Activated T-helper 1 cell treated with Interleukin-2 at 50 U/mL for 16 hours (primary cell): ENCODE measurements at places on chromosomes 5 and 9.

DNA sequence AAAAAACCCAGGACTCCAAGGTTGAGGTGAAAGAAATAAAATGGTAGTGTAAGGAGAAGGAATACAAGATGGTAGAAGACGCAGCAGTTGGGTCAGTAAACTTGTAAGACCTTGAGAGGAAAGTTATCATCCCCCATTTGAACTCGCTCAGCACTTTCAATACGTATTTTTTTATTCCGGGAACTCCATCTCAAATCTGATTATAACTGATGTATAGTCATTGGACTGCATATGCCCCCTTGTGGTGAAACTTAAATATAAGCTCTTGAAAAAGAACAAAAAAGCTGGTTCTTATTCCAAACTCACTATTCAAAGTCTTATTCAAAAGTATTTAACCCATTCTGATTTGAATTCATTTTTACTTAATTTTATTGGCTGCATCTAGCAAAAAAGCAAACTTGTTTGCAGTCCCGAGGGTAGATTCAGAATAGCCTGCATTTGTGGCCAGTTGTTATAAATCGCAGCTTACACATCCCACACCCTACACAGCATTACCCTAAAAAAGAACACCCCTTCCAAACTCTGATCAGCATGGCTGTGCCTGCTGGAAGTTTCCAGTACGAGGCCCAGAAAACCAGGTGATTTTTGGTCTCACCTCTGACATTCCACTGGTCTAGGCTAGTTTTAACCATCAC is 118.0 kb downstream of the ESM1 start:
- DNase-seq: no peak

GRCh38 chr5:33272288-33272687 is 168.5 kb upstream of the TARS1 start:
- no peak for DNase-seq

GRCh38 chr5:88679638-88680037 is 203.3 kb downstream of the MEF2C start:
- no peak for DNase-seq

- DNase-seq: no peak
These were observed 65.1 kb downstream of the SLC44A1 start for GRCh38 chr9:105309531-105309931.

DNA sequence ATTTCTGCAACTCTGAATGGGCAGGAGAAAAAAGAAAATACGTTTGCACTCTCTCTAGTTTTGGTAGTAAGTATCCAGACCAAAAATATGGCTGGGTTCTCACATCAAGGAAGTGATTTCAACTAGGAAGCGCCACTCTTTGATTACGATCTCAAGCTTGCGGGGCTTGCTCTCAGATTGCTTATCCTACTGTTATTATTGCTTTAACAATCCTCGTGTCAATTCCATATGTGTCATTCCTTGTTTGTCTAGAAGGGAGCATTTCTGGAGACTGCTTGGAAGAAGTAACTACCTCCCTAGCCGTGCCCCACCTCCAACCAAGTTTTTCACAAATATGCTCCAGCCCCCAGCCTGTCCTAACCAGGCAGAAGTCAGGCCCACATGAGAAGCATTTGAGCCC is 3.5 kb downstream of the PRUNE2 start:
- DNase-seq: no peak

DNA sequence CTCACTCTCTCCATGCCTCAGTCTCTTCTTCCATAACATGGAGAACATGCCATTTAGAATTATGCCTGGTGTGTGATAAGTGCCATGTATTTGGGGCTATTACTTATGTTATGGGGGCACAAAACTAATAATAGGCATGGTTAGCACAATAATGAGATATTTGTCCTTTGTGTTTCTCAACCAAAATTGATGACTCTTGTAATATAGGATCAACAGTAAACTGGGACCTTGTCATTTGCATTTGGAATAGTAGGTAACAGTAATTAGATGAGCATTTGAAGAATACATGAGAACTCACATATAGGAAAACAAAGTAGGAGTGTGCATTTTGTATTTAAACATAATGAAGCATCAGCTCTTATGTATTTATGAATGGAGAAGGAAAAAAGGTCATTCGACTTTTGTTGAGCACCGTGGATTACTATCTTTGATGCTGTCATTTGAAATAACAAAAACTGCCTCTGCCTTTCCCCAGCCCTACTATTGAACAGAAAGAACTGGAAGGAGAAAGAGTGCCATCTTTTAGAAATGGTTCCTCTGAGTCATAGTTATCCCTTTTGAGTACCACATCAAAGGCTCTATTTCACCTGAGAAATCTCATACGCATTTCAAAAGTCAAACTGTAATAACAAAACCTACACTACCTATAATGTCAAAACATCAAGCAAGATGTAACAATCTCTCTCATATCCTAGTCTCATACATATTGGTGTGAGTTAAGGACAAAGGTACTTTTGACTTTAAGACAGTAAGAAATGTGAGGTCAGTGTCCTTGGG is 655.2 kb downstream of the PDE4D start:
- DNase-seq: no peak

GRCh38 chr5:110612794-110613247 is 113.7 kb downstream of the TMEM232 start:
- DNase-seq: no peak
